ENCODE measurements at places on chromosomes 12 and 14.

DNA sequence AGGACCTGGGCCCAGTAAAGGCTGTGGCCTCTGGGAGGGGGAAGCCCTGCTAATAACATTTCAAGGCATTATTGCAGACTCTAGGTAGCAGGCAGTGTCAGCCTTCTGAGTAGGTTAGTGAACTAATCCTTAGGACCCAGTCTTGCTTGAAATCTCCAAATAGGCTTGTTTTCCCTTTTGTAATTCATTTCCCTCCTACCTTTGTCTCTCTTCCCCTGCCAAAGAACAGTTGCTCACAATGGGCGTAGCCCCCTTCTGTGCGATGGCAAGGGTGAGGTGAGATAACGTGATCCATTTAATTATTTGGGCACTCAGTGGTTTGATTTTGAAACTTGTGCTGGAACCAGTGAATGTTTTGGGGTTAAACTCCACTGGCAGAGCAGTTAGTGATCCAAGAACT lies 10.9 kb downstream of the PELI2 start:
- DNase-seq, result no peak

GRCh38 chr12:104602896-104603295 lies 146.1 kb downstream of the CHST11 start:
- no peak for DNase-seq

DNA sequence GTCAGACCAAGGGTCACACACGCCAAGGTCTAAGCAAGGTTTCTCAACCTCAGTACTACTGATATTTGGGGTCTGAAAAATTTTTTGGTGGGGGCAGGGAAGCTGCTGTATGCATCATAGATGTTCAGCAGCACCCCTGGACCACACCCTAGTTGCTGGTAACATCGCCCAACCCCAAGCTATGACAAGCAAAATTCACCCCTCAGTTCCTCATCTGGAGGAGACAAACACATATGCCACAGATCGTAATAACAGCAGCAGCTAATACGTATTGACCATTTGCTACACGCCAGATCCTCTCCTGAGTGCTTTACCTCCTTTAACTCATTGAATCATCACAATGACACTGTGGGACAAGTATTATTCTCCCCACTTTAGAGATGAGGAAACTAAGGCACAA lies 46.4 kb downstream of the ACTN1 start:
- no peak for DNase-seq

GRCh38 chr12:121512561-121512960 lies 68.3 kb downstream of the KDM2B start:
- no peak for DNase-seq

DNA sequence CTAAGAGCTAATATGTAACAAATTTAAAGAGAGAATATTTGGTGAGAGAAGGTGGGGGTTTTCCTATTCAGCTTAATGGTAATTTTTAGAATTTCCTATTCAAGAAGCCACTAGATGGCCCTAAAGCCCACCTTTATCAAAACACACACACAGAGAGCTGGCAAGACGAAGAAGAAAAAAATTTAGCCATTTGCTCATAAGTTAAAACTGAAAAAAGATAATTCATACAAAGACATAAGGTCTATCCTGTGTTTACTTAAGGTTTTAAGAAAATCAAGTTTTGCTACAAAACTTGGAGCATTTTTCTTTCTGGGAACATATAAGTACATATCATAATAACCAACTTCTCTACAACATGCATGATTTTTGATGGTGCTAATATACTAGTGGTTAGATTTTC lies 46.8 kb upstream of the PCED1B start:
- peak; percentile 34 for DNase-seq

- no peak for DNase-seq
Measured at GRCh38 chr14:76456891-76457586, 81.1 kb downstream of the ESRRB start.

All from Jurkat, Clone E6-1 (cell line).